ENCODE measurements at places on chromosomes 5 and 9.

GRCh38 chr5:61576556-61576955 lies 244.5 kb downstream of the ZSWIM6 start:
- DNase-seq: no peak

DNA sequence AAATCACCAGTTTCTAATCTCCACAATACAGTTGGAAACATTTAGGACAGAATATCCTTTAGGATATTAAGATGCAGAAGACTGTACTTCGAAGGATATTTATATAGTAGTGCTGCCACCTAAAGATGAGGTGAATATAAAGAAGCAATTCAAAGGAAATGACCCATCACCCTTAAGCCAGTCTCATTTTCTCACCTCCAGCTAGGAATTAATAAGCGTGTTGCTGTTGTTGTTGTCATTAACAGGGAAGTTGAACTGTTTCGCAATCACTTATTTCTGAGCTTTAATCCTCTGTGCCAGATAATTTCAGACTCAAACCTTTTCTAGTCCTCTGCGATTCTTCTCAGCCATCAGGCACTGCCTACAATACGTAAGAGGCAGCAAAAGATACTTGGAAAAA lies 7.8 kb upstream of the PURA start:
- no peak for DNase-seq

GRCh38 chr5:150116667-150117400 lies 30.5 kb upstream of the CSF1R start:
- peak; percentile 67 for DNase-seq

- DNase-seq: peak; percentile 33
Observed at GRCh38 chr5:150163547-150164059, 3.0 kb upstream of the CDX1 start.

DNA sequence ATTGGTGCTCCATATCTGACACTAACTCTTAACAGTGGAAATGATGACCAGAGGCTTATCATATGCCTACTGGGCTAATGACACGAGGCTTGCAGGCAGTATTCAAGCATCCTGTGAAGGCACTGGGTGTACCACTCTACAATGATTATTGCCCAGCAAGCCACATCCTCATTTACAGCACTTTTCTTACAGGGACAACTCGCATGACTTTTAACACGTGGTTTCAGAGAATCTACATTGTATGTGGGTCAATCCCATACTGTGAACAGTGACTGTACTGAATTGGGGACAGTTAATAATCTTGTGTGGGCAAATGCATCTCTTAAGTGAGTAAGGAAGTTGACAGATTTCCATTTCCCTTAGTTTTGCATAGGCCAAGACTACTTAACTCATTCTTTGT lies 260.0 kb downstream of the TRPM3 start:
- no peak for DNase-seq

DNA sequence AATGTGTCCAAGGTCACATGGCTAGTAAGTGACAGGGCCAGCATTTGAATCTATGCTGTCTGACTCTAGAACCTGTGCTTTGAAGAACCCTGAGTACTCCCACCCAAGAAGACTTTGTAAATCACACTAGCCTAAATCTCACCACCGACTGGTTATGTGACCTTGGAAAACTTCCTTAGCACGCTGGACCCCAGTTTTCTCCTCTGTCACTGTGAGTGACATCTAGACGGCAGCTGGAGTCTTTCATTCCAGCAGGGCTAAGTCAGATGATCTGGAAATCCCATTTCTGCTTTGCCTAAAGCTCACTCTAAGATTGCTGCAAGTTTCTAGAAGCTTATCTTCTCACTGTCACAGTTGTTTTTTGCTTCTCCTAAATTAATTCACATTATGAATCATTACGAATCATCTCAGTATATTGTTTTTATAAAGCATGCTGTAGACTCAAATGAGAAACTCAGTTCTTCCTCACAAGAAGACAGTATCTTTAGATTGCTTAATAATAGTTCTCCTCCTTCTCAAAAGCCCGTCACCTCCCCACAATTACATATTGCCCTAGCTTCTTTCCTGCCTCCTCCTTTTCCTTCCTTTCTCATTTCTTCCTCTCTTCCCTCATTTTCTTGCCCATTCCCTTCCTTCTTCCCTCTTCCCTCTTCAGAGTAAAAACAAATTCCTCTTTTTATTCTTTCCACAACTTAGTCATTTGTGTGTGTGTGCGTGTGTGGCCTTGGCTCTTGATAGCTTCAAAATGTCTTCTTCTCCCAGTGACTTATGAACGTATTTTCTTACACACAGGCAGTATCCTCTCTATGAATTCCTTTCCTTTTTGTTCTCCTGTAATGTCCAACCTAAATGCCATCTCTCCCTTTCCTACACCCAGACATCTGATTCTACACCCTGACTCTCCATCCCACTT lies 16.8 kb downstream of the ALDOB start:
- DNase-seq: peak; percentile 62

DNA sequence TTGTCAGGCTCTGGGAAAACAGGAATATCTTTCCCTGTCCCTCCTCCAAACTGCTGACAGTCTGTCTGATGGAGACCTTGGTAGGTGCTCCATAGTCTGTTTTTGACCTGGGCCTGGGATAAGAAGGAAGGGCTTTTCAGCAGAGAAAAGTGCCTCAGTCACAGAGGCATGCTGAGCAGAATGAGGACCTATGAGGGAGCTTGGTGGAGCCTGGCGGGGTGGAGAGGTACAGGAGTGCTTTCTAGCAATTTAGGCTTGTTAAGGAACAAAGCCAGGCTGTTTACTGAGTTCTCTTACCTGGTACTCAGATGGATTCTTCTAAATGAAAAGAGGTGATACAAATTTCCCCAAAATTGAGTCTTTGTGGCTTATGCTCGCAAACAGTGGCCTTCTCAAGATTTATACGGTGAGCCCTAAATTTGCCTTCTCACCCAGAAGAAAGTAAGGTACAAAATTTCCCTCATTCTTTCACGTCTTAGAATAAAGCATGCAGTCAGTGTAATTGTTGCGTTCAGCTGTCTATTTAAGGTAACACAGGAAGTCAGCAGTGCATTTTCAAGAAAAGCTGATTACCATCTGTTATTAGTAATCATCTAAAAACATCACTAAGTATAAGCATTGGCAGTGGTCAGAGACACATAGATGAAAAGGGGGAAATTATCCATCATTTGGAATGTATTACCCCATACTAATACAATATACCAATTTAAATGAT lies 28.6 kb upstream of the IL13 start:
- no peak for DNase-seq

- DNase-seq: no peak
Observed at GRCh38 chr5:159531554-159532105, 201.3 kb upstream of the IL12B start.

All from EH (cell line).